ENCODE measurements at places on chromosomes 6 and 20.

DNA sequence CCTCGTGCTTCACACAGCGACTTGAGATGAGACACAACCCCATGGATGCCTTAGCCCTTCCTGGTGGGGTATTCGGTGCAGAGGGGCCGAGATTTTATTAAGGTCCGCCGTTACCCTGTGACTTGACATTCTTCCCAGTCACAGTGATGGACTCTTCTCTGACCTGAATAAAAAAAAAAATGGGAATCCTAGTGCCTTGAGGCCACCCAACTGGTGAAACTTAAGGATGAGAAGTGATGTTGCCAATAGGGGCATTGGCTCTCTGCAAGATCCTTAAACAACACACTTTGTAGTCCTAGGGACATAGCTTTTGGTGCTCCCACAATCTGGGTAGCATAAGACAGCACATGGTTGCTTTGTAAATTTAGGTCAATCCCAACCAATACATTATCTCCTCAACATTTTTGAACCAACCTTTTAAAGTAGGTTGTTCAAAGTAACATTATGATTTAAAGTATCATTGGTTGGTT lies 814 bp upstream of the ADNP start:
- no peak for DNase-seq

- no peak for DNase-seq
Measured at GRCh38 chr6:126539022-126539421, 199.1 kb downstream of the CENPW start.

DNA sequence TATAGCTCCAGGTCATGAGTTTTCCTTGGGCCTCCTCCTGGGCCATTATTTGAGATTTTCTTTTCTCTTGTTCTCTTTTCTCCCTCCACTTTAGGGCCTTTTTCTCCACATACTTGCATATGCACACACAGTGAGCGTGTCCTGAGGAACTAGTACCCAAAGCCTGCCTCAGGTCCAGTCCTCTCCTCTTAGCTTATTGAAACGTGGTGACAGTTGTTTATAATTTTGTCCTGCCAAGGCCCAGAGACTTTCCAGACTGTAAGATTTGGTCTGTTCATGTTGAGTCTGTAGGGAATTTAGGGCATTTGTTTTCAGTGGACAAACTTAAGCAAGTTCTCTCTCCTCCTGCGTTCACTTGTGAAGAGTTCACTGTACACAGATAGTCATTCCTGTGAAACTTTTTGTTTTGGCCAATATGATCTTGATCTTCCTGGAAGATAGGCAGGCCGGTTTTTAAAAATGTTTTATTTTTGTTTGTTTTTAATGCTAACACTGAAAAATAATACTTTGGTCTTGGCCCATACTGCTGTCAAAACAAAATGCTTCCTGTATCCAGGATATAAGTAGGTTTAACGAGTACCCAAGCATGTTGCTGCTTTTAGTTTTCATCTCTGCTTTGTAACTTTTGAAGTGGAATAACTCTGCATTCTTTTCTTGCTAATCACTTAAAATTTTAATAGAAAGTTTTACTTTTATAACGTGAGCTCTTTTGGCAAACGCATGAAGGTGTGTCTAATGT lies 20.7 kb downstream of the LRRC1 start:
- DNase-seq: no peak

DNA sequence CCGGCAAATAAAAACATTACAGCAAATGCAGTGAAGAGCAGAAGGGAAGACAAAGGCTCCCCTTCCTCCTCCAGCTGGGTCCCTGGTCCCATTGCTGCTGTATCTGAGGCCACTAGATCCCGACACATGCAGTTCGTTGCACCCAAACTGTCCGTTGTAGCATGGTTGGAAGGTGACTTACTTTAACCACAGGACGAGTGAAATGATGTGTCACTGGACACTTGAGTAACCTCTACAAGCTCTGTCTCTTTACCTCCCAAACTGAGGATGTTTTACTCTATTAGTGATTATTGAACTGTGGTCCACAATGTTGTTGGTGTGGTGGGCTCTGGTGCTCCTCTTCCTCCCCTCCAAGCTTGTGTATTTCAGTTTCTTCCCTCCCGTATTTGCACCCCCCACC lies 46.2 kb upstream of the ARMH2 start:
- no peak for DNase-seq

DNA sequence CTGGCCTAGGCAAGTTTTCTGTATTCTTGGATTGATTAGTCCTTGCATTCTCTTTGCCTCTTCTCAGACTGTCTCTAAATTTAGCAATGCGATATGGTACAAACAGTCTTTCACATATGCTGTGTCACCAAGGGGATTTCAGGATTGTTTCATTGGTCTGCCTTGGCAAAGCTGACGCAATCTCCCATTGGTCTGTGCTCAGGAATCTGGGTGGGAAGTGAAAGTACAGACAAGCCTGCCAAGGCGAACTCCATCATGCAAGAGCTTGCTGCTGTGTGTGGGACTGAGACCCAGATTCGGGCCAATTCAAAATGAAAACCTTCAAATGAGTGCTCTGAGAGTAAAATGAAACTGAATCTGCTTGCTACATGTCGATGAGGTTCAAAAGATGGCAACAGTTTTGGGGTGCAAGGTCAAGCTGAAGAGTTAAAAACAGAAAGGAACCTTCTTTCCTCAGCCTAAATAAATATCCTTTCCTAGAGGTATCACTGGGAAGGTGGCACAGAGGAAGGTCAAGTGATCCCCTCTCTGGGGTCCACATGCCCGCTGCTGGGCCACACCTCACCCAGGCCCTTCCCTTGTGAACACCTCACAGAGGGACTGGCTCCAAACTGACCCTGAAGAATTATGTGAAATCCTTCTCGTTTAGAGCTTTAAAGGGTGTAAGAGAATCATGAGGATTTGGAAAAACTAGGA lies 198.8 kb upstream of the PREP start:
- DNase-seq: peak; percentile 88

GRCh38 chr6:2140438-2141128 lies 104.8 kb downstream of the GMDS start:
- DNase-seq: no peak

All from posterior cingulate gyrus (tissue), 11 donors.